Anterior cingulate cortex (tissue), 58 donors: ENCODE measurements at places on chromosomes 1 and 21.

- no peak for DNase-seq
These were observed 16.1 kb downstream of the LCA5L start for GRCh38 chr21:39429445-39429844.

- no peak for DNase-seq
These were observed 918 bp downstream of the LEMD1 start for GRCh38 chr1:205420938-205421337.

DNA sequence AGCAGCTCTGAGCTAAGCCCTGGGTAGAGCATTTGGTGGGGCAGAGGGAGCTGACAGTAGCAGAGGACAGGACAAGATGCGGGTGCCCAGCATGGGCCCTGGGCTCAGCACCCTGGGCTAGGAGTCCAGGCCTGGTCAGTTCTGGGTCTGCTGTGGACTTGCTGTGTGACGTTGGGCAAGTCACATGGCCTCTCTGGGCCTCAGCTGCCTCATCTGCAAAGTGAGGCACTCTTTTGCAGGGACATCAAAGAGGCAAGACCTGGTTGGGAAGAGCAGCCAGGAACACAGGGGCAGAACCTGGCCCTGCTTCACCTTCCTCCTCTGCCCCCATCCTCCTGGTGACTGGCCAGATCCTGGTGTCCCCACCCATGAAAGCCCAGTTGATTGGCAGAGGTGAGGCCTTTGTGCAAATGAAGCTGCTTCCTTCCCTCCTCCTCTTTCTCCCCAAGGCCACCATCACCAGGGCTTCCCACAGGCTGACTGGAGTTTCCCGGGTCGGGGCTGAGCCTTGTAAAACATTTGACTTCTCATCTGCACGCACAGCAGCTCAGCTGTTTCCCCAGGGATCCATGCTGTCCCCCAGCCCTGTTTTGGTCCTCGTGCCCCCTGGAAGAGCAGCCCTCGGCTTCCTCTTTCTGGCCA, 350.5 kb downstream of the MATN1 start:
- DNase-seq: no peak

GRCh38 chr1:29057700-29058099, 66.0 kb downstream of the TMEM200B start:
- DNase-seq: no peak

- no peak for DNase-seq
These were observed 3.0 kb upstream of the PPIE start for GRCh38 chr1:39735731-39736130.

GRCh38 chr1:36782785-36783184, 251.5 kb downstream of the GRIK3 start:
- no peak for DNase-seq

DNA sequence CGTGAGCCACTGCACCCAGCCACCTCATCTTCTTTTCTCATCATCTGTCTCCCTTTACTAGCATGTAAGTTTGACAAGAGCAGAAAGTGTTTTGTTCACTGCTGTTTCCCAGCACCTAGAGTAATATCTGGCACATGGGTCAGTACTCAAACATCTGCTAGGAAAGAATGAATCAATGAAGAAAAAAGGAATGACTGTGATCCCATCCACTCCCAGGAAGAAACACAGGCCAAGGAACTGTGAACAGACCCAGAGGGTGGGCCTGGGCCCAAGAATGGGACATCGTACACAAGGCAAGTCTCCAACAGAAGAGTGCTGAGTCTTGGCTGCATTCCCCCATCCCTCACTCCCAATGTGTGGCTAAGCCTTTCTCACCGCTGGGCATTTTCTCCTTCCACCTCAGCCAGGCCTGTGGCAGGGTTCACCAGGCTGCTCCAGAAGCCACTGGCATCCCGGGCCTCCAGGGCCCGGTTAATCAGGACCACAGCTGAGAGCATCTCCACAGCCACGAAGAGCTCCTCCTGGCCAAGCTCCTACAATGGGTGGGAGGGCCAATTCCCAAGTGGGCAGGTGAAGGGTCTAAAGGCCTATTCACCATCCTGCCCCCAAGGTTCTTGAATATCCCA, 18.4 kb downstream of the IQGAP3 start:
- DNase-seq: no peak

DNA sequence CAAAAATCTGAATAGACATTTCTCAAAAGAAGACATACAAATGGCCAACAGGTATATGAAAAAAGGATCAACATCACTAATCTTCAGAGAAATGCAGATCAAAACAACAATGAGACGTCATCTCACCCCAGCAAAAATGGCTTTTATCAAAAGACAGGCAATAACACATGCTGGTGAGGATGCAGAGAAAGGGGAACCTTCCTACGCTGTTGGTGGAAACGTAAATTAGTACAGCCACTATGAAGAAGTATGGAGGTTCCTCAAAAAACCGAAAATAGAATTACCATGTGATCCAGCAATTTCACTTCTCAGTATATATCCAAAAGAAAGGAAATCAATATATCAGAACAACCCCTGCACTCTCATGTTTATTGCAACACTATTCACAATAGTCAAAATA, 65.1 kb upstream of the ATP1B1 start:
- no peak for DNase-seq

DNA sequence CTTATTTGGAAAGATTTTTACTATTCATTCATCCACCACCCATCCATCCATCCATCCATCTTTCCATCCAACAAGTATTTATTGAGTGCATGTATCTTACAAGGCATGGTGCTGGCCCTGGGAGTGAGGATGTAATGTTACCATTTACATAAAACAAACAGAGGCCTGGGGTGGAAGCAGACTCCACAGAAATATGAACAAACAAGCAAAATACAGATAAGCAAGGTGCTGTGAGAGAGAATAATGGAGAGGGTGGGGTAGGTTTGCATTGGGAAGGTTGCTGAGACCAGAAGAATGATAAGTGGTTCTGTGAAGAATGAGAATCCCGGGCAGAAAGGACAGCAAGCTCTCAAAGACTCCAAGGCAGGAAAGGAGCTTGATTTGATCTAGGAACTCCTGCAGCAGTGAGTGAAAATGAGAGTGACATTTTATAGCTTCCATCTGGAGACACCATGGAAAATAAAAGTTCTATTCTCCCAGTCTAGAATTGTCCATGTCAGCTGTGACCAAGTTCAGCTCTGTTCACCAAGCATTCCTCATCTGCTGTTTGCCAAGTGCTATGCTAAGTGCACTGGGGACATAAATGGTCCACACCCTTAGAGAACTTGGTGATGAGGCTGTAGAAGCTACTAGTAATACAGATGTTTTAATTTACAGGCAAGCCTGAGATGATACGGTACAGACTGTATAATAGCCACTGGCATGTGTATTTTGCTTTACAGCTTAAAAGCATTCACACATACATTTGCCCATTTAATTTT, 75.3 kb downstream of the PEX14 start:
- DNase-seq: no peak

DNA sequence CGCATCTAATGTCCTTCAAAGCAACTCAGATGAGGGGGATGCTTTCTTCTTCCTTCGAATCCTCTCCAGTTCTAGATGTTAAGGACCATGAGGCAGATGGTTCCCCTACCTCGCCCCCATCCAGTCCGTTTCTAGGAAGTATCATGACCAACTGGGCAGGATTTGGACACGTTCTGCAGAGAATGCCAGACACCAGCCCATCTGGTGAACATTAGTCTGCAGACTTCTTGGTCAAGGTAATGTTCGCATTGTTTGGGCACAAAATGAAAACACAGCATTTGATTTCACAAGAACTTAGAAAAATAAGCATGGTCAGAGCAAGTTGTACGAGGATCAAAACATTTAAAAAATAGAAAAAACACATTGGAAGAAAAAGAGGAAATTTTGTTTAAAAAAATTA, 25.4 kb upstream of the ADARB1 start:
- no peak for DNase-seq
